ENCODE measurements at places on chromosomes 6 and 20.

DNA sequence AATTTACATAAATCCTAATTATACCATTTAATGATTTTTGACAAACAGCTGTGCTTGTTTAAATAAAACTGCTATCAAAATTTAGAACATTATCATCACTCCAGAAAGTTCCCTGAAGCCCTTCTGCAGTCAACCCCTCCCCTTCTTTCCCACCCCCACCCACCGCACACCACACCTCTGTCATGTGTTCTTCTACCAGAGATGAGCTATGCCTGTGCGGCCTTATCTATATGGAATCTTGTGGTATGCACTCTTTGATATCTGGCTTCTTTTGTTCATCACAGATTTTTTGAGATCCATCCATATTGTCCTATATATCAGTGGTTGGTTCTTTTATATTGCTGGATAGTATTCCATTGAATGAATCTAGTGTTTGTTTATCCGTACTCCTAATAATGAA is 7.2 kb downstream of the MYLIP start:
- peak; percentile 29 for DNase-seq

DNA sequence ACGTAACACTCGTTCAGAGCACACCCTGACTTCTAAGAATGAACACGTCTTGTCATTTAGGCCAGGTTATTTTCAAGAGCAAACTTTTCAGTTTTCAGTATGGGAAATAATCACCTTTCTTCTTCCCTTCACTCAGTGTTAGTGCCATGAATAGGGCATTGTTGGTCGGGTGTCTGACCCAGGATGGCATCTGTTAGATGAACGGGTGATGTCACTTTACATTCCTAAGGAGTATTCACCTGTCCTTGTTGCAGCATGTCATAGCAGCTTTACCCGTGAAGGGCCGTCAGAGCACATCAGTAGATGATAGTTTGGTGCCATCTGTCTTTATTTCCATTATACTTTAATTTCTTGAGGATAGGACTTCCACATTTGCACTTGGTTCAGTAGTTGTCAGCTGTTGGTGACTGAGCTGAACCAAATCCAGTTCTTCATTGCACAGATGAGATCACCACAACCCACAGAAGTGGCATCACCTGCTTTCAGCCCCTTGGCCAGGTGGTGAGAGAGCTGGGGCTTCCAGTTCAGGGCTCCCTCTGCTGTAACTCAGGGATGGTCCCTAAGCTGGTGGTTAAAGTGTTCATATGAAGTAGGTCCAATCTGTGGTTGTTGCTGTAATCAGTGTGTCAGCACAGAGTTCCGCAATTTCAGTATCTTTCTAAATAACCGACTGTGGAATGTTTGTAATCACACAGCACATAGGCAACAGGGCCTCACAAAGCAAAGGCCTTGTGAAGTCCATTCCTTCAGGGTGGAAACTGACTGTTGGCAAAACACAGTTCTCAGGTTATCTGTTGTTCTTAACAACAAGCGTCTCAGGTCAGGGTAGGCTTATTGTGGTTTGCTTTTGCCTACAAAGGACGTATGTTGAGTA is 68.2 kb downstream of the FAM120B start:
- DNase-seq: no peak

GRCh38 chr6:107124934-107125348 is 9.6 kb upstream of the BEND3 start:
- DNase-seq: no peak

GRCh38 chr6:147625946-147626345 is 117.5 kb downstream of the SAMD5 start:
- DNase-seq: no peak

GRCh38 chr20:38125157-38126056 is 39.7 kb downstream of the TGM2 start:
- DNase-seq: no peak

DNA sequence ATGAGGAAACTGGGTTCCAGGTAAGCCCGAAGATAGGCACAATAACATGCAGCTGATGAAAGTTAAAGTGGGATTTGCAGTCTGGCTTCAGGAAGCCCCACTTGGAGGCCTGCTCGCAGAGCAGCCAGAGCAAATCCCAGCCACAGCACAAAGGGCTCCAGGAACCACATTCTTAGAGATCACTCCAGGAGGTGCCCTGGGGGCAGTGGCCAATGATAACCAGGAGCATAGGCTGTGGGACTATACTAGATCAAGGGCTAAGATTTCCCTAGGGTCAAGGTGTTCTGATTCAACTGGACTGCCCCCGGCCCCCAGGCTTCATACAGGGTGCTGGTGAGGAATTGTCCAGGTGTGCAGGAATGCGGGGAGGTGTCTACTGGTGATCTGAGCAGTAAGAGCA is 133.9 kb upstream of the PTPRT start:
- DNase-seq: no peak

GRCh38 chr6:56961151-56961550 is 6.2 kb downstream of the BEND6 start:
- no peak for DNase-seq

DNA sequence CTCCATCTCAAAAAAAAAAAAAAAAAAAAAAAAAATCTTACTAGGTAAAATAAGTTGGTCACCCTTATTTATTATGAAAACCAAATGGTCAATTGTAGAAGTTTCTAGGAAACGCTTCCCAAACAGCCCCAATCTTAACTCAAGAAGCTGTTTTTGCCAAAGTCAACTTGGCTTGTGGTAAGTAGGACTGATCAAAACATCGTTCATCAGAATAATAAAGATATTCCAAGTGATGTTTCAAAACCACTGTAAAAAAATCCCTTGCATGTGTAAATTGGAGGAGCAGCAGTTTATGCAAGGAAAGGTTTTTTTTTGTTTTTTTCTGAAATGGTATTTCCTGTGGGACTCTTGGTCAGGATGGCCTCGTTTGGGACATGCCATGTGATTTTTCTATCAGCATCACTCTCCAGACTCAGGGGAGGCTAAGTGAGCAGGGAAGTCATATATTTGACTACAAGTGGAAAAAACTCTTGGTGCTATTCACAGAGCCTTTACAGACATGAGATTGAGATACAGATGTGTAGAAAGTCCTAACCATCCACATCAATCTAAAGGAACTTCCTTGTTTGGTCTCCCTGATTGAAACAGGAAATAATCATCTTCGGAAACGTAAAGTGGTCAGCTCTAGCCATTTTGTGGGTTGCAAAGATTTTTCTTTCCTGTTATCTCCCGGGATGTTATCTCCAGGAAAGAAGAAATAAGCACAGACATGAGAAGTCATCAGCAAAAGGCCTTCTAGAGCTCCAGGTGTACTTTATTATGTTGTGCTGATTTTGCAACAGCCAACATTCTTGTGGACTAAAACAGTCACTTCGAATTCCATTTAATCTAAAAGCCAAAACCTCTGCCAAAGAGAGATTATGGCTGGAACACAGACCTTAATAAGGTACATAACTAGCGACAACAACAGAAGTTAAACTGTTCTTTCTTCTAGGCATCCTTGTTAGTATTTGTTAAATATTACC is 177.8 kb downstream of the EDN1 start:
- DNase-seq: no peak

GRCh38 chr20:11112832-11113231 is 439.0 kb upstream of the JAG1 start:
- no peak for DNase-seq

DNA sequence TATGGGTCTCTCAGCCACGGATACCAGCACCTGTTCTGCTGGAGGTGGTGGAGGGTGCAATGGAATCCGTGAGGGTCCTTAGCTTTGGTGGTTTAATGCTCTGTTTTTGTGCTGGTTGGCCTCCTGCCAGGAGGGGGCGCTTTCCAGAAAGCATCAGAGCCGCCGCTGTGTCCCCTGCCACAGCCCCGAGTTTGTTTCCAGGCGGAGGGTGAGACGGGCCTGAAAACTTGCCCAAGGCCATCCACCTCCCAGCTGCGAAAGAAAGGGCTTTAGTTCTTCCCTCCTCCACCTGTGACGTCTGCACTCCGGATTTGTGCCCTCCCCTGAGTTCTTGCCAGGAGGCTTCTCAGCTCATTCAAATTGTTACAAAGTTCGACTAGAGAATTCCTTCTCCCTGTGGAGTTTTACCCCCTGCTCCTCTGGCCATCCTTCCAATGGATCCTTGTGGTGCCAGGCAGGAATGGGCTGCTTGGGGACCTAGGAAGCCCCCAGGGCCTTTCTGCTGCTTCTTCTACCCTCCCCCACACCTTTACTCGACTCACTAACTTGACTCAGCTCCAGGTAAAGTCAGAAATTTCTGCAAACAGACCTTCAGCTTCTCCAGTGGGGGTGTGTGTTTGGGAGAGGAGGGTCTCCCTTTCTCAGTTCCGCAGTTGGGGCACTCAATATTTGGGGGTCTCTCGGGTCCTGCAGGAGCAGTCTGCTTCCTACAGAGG is 873.7 kb downstream of the KIF16B start:
- DNase-seq: no peak

GRCh38 chr6:36547646-36548400 is 544 bp upstream of the STK38 start:
- DNase-seq: no peak

DNA sequence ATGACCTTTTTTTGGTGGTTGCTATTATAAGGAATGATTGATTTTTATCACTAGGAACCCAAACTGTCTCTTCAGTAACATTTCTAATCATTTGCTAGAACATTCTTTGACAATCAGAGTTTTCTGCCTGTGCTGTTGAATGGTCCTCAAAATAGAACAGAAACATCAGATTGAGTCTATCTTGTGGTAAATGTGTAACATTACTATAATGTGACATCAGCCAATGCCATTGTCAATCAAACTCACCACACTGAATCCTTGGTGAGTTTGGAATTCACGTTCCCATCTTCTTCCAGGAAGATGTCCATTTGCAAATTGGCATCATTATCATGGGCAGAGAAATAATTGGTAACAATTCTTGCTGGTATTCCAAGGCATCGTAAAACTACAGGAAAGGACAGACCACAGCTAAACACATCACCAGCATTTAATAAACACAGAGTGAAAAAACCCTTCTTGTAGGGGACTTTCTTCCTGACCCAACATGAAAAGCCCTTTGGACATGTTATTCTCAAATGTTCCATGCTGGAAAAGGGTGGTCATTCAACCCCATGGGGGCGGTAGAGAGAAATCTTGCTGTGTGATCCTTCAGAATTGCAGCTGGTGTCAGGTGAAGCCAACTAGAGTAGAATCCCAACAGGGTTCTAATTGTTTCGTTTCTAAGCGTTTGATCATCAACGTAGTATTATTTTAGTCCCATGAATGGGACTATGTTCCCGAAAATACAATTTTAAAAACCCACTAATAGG is 98.5 kb downstream of the F13A1 start:
- DNase-seq: peak; percentile 26

GRCh38 chr6:123105561-123105960 is 109.5 kb downstream of the CLVS2 start:
- no peak for DNase-seq

DNA sequence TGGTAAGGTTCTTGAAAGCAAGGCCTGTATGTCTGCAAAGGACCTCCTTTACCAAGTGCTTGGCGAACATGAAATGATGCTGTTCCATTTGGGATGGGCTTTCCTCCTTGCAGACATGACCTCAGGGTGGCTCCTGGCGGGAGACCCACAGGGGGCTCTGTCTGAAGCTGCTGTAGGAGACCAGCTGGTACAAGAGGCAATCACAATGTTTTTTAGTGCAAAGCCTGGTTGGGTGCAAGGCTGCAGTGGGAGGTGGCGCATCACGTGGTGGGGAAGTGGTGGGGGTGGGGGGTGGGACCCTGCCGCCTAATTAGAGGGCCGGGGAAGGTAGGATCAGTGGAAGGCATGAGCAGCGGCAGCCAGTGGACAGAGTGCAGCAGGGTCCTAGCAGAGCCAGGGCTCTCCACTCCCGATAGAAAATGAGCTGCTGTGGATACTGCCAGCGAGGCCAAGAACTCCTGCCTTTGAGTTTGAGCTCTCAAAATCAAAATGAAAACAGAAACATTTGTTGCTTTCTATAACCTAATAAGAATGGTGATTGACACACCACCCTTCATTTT is 9.1 kb upstream of the ARMC2 start:
- DNase-seq: no peak

- peak; percentile 35 for DNase-seq
Observed at GRCh38 chr6:108904741-108905140, 56.5 kb downstream of the ARMC2 start.

- no peak for DNase-seq
Observed at GRCh38 chr6:143127941-143128680, 67.4 kb downstream of the AIG1 start.

DNA sequence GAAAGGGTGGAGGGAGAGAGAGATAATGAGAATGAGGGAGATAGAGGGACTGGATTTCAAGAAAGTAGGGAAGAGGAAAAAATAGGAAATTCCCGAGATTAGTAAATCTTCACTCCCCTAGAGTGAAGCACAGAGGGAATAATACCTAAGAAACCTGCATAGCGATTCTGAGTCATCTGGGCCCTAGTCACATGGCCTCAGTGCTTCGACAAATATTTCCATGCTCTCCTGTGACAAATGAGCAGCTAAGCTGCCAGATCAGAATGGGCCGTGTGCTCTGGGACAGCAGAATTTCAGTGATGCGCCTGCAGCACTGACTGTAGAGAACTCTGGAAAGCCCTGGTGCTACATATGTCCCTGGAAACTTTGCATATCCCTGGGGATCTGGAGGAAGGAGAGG is 48.6 kb upstream of the GRIK2 start:
- DNase-seq: no peak

GRCh38 chr6:132479131-132479530 is 33.8 kb downstream of the STX7 start:
- peak; percentile 37 for DNase-seq

DNA sequence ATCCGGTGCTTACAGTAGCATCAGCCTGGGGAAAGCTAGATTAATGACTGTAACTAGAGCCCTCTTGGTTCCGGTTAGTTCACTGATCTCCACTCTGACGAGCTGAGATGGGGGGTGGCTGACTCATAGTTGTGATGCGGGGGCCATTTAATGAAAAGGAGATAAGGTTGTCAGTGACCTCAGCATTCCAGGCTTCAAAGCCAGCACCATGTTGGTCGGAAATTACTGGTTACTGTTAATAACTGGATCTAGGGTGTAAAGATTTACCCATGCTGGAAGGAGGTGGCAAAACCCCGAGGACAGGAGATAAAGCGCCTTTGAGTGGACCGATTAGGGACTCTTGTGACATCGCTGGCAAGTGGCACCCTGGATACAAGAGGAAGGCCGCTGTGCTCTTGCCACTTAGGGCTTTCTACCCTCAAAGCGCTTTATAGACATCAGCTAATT is 21.1 kb downstream of the FOXC1 start:
- no peak for DNase-seq

- DNase-seq: no peak
Observed at GRCh38 chr6:15926256-15926655, 202.6 kb upstream of the MYLIP start.

- no peak for DNase-seq
Observed at GRCh38 chr6:141513830-141514229, 618.9 kb upstream of the GJE1 start.

- no peak for DNase-seq
Observed at GRCh38 chr6:44415873-44416502, 28.5 kb downstream of the CDC5L start.

Measured in erythroblast (primary cell).